ENCODE measurements at places on chromosomes 1 and 21. TPM values are rescaled to one million over a fixed set of nuclear protein-coding genes. Genes with fewer than 3 reads are reported as not detected.

GRCh38 chr1:41656068-41656467, 171.6 kb upstream of the EDN2 start:
- peaks cover 6% of the 10 kb centered on the region for H3K36me3 ChIP-seq
- H3K27ac ChIP-seq = peak overlapping the region; percentile 27
- H3K4me3 ChIP-seq = no peak overlapping the region
- no peaks in the 10 kb centered on the region for H3K27me3 ChIP-seq

The ARHGAP30 gene
- total RNA-seq = 244 TPM

- H3K4me3 ChIP-seq = peak overlapping the region; percentile 11
- DNase-seq = no peak
- H3K27me3 ChIP-seq = peaks cover 8% of the 10 kb centered on the region
- H3K36me3 ChIP-seq = no peaks in the 10 kb centered on the region
Measured at GRCh38 chr1:8120693-8121260, 94.7 kb upstream of the ERRFI1 start.

DNA sequence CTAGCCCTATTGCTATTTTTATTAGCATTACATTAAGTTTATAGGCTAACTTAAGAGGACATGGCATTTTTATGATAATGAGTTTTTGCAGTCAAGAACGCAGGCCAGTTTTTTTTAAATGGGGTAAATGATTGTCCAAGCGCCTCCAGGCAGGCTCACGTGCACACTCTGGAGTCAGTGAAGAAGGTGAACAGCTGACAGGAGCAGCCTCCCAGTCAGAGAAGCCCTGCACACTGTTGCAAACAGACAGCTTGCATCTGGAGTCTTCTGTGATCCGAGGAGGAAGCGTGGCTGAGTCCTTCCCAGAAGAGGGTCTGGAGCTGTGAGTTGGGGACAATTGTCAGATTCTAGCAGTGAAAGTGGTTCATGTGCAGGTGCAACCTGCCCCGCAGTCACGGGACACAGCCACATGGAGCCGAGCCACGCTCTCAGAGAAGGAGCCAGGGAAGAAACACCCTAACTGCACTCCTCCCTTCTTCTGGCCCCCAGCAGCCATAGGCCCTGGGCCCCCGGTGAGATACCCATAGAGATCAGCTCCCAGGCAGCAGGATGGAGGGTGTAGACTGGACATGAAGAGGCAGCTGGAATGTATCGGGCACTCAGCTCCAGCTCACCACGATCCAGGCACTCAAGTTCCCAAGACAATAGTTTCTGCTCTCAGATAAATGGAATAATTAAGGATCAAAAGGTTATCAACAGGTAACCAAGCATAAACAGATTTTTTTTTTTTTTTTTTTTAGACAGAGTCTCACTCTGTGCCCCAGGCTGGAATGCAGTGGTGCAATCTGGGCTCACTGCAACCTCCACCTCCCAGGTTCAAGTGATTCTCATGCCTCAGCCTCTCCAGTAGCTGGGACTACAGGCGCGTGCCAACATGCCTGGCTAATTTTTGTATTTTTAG, 26.4 kb downstream of the CAPN2 start:
- H3K27ac ChIP-seq = no peak overlapping the region
- H3K4me3 ChIP-seq = no peak overlapping the region
- H3K27me3 ChIP-seq = no peaks in the 10 kb centered on the region
- H3K4me1 ChIP-seq = peaks cover 18% of the 10 kb centered on the region
- H3K36me3 ChIP-seq = peaks cover 34% of the 10 kb centered on the region

DNA sequence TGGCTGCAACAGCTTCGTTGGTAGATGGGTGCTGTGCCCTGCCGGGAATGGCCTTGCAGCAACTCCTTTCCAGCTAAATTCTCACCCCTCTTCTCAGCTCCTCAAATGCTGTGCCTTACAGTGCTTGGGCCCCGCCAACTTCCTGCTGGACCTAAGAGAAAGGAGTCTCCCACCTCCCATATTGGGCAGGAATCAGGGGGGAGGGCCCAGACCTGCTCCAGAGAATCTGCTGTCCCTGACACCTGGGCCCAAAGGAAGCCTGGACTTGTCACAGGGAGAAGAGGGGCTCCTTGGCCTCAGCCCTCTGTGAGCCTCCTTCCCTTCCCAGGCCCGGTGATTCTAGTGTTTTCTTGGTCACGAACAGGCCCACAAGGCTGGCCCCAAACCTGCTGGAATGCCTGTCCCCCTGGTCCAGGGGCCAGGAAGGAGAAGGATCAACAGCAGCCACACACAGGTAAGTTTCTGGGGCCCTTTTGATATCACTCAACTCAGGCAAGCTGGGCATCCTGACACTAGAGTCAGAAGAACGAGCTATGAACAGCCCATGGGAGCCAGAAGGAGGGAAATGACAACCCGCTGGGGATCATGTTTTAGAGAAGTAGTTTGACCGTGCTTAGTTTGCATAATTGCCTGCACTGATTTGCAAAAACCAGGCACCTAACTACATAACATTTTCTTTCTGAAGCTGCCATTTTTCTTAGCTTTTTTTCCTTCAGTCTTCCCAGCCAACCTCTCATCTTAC, 86.2 kb downstream of the CD247 start:
- no peak overlapping the region for H3K4me3 ChIP-seq
- peaks cover 71% of the 10 kb centered on the region for H3K36me3 ChIP-seq
- H3K27ac ChIP-seq = peak overlapping the region; percentile 50
- H3K4me1 ChIP-seq = peaks cover 57% of the 10 kb centered on the region
